ENCODE measurements at places on chromosomes 16 and 17.

DNA sequence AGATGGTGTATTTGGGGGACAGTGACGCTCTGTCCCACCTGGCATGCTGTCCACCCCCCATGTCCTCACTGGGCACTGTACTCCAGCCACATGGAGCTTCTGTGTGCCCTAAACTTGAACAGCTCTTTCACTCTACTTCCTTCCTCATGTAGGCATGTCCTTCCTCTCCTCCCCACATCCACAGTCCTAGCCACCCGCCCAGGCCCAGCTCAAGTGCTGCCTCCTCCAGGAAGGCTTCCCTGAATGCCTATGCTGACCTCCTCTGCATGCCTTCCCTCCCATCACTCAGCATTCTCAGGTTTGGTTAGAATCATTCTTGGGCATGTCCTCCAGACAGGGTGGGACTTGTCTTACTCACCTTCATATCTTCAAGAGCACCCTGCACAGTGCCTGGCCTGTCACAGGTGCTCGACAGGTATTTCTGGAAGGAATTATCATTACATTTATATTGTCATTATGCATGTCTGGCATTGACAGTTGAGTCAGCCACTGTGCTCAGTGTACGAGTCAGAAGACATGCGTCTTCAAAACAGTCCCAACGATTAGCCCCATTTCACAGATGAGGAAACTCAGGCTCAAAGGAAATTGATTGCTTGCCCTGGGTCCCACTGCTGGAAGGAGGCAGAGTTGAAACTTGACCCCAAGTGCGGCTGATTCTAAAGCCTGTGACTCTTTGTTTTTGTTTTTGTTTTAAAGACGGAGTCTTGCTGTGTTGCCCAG lies 42.1 kb upstream of the TOB1 start:
- DNase-seq, result no peak

DNA sequence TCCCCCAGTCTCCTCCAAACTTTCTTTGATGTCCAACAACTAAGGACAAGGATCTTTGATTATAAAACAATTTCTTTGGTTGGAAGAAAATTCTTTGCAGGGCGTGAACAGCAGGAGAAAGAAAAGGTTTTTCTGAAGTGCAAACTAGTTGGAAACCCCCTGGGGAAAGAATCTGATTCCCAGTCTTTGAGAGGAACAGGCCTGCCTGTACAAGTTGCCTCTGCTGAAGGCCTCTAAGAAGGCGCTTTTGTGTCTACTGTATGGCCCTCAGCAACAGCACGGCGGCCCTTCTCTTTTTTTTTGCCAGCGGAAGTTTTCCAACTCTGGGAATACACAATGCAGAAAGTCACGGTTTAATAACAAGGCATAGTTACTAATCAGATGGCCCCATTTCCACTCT lies 14.0 kb downstream of the RNF43 start:
- no peak for DNase-seq

DNA sequence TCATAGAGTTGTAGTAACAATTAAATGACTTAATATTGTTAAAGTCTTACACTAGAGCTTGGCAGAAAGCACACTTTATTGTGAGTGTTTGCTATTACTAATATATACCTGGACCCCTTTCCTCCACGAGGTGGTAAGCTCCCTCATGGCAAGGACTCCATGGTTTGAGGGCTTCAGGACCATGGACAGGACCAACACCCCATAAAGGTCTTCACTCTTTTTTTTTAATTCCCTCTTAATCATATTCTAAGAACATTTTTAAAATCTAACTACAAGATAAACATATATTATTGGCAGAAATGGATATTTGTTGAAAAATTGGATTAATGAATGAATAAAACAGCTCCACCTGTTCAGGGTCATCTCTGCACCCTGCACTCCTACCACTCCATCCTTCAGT lies 154.5 kb downstream of the CBLN1 start:
- DNase-seq, result no peak

DNA sequence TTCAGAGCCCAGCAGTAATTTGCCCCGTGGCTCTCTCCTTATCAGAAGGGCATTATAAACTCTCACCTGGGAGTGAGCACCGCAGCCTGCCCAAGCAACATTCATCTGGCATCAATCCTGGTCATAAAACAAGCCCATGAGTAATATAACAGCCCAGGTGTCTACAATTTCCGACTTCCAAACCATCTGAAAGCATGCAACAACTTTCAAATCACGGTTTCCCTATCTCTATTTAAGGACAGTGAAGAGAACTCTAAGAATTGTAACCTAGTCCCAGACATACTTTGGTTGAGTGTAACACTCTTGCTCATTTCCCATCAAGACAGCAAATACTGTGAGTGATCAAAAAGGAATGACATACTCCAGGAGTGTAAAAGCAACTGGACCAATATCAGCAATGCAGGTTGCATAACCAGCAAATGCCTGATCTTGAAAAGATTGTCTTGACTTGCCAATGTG lies 487.4 kb upstream of the SOX9 start:
- DNase-seq, result no peak

- DNase-seq, result peak; percentile 75
These were observed 6.7 kb downstream of the SPACA3 start for GRCh38 chr17:32998111-32998886.

- no peak for DNase-seq
These were observed 5.1 kb upstream of the EVPL start for GRCh38 chr17:76032073-76032779.

DNA sequence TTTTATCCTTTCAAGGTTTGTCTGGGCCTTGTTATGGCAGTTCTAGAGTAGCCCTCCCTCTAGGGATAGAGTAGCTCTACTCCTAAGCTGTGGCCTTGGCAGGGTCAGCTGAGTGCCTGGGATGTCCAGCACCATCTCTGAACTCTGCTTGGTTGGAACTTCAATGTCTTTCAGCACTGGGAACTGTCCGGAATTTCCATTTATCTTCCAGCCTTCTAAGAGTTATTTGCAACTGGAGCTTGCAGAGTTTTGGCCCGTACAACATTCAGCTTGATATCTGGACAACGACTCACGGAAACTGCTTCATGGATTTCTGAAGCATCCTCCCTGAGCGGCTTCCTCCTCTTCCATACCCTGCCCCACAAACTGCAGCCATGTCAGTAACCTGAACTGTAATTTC lies 22.9 kb downstream of the MMD start:
- no peak for DNase-seq

GRCh38 chr17:74870512-74870911 lies 2.3 kb downstream of the FDXR start:
- DNase-seq, result no peak

GRCh38 chr16:70578035-70578434 lies 54.4 kb downstream of the SF3B3 start:
- no peak for DNase-seq

DNA sequence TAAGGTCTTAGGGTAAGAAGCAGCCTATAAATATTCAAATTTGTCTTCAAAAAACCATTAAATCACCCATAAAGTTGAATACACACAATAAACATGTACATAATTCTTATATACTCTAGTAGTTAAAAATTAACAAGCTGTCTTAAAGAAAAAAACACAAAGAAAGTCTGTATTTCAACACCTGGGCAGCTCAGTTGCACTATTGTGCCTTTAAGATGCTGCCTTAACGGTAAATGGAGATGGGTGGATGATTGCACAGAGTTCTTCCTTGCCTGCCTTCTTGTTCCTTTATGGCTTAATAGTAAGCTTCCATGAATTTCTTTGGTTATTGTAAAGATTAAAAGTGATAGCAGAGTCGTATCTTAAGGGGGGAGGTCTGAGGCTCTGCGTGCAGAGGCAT lies 105.1 kb downstream of the TOX3 start:
- no peak for DNase-seq

GRCh38 chr16:30395992-30396585 lies 869 bp downstream of the ZNF48 start:
- no peak for DNase-seq

- no peak for DNase-seq
These were observed 213.6 kb downstream of the SEC14L1 start for GRCh38 chr17:77354420-77354669.

- no peak for DNase-seq
These were observed 5.3 kb downstream of the NLK start for GRCh38 chr17:28047806-28048205.

- no peak for DNase-seq
These were observed 28.3 kb downstream of the C16orf95 start for GRCh38 chr16:87288753-87289362.

GRCh38 chr16:87046235-87046634 lies 271.0 kb downstream of the C16orf95 start:
- DNase-seq, result no peak

DNA sequence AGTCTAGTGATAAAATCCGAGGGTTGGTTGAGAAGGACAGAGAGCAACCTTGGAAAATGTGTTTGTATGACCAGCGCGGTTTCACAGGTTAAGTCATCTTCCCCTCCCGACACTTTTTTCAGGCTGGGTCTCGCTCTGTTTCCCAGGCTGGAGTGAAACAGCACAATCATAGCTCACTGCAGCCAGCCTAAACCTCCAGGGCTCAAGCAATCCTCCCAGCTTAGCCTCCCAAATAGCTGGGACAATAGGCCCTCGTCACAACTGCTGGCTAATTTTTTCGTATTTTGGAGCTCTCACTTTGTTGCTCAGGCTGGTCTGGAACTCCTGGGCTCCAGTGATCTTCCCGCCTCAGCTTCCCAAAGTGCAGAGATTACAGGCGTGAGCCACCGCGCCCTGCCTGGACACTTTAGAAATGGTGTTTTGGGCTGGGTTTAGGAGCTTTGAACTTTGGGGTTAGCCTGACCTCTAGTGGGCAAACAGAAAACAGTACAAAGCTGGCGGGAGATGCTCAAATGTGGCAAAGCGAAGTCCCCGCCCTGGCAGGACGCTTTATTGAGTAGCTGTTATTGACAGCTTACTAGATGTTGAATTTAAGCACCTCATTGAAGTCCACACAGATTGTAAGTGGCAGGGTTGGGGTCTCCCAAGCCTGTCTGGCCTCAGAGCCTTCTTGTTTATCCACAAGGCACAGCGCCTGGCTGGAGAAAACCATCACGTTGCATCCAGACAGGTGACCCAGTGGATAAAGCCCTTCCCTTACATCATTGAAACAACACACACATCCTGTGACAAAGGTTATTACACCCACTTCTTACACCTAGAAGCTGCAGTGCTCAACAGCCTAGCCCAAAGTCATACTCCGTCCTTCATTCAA lies 34.7 kb upstream of the RBBP6 start:
- DNase-seq, result peak; percentile 62

- no peak for DNase-seq
These were observed 12.6 kb downstream of the C1QTNF1 start for GRCh38 chr17:79036596-79036995.

DNA sequence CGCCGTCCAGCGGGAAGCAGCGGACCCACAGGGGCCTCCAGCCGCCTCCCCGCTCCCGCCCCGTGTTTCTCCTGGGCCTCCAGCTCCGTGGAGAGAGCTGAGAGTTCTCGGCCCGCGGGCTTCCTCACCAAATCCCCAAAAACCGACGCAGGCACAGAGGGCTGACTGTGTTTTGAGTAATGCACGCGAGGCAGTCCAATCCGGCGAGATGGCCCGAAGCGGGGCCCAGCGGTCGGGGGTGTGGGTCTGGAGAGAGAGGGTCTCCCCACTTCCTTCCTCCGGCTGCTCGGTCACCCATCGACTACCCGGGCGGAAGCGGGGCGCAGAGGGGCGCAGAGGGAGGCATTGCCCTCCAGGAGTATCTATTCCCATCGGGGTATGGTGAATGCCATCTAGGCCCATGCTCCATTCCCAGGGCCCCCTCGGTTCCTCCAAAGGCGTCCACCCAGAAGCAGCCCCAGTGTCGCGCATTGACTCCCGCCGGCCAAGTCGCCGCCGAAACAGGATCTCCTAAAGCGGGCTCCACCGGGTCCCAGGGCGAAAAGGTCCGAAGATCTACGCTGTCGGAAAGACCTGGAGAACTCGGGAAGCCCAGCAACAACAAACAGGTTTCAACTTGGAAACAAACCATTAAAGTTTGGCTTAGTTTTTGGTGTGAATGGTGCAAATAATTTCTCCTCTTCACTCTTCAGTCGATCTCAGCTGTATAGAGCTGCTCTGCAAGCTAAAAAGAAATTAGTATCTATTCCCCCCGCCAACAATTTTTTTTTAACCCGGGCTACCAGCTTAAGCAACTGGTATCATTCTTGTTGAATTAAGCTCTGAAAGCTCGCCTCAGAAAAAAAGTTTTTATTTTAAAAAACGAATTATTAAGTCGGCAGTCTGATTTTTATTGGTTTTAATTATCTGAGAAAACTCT lies 19.2 kb upstream of the HOXB13 start:
- DNase-seq, result no peak

- DNase-seq, result no peak
These were observed 713 bp downstream of the KNOP1 start for GRCh38 chr16:19717314-19717713.

- DNase-seq, result no peak
These were observed 28.1 kb downstream of the SCNN1B start for GRCh38 chr16:23330161-23330560.

DNA sequence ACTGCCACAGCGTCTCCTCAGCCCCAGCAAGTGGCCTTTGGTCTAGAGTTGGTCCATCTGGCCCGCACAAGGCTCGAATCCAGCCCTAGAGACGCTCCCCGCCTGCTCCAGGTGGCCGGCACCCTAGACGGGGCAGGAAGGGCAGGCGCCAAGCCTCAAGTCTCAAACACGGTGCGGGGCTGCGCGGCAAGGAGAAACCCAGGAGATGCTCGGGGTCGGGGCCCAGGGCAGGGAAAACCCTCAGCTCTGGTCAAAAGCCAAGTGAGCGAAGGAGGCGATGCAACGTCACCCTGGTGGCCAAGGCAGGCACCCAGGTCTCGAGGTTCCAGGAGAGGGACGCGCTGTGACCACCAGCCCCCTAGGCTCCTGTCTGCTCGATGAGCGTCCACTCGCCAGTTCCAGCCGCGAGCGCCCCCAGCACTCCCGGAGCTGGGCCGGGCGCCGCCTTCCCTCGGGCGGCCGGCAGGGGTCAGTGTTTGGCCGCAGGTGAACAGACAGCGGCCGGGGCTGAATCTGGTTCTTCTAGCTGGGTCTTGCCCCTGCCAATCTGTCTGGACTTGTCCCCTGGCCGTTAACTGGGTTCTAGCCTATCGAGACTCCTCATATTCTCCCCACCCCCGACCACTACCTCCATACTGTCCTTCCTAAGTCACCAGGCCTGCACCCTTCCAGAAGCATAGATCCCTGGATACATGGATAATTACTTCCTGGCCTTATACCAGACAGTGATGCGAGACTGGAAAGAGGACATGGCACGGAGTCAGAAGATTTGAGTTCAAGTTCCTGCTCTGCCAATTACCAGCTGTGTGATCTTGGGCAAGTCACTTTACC lies 44.0 kb downstream of the PRAC1 start:
- peak; percentile 41 for DNase-seq

DNA sequence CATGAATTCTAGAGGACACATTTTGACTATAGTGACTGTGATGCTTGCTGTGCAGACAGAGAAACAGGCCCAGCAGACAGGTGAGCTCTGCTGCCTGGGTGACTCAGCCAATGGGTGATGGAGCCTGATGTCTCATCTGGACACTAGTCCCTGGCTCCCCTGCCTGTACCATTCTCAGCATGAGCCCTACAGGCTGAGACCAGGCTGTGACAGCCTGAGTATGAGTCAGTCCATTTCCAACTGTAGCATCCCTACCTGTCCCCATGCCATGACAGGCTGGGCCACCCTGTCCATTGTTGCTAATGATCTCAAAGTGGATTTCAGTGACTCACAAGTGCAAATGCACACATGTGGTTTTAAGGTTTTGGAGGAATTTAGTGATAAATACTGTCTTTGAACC lies 102.5 kb upstream of the EEF2KMT start:
- DNase-seq, result no peak
